ENCODE measurements at places on chromosomes 16 and 17.

DNA sequence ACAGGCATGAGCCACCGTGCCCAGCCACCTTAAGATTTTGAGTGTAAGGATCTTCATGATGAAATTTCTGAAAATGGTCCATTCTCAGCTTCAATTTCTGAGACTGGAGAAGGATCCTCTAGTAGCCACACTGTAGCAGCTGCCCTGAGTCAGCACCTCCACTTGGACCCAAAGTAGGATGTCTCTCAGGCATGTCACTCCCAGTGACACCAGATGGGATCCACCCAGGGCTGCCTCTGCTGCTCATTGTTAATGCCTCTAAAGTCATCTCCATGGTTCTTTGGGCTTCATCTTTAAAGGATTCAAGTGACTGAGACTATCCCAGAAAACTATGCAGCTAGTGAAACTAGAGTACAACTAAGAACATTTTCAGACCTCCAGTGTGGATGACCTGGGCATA, 7.9 kb downstream of the PLD6 start:
- DNase-seq = no peak

DNA sequence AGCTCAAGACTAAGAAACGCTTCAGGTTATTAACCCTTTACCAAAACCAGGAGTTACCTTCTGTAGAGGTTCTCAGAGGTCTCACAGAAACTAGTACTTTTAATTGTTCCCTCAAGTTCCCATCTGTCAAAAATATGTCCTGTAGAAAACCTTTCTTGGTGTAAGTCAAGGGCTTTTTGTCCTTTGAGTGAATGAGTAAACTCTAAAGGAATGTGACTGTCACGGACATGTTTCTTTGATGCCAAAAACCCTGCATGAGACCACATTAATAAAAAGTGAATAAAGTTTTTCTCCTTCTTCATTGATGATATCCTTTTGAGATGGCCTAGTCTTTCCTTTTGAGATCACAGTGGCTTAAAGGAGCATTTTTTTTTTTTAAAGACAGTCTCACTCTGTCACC, 102.9 kb downstream of the NLK start:
- no peak for DNase-seq

DNA sequence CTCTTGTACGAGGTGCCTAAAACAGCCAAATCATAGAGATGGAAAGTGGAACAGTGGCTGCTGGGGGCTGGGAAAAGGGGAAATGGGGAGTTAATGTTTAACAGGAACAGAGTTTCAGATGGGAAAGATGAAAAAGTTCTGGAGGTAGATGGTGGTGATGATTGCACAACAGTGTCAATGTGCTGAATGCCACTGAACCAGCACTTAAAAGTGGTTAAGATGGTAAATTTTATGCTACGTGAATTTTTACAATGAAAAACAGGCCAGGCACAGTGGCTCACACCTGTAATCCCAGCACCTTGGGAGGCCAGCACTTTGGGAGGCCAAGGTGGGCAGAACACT, 130.4 kb downstream of the C16orf78 start:
- DNase-seq = no peak

DNA sequence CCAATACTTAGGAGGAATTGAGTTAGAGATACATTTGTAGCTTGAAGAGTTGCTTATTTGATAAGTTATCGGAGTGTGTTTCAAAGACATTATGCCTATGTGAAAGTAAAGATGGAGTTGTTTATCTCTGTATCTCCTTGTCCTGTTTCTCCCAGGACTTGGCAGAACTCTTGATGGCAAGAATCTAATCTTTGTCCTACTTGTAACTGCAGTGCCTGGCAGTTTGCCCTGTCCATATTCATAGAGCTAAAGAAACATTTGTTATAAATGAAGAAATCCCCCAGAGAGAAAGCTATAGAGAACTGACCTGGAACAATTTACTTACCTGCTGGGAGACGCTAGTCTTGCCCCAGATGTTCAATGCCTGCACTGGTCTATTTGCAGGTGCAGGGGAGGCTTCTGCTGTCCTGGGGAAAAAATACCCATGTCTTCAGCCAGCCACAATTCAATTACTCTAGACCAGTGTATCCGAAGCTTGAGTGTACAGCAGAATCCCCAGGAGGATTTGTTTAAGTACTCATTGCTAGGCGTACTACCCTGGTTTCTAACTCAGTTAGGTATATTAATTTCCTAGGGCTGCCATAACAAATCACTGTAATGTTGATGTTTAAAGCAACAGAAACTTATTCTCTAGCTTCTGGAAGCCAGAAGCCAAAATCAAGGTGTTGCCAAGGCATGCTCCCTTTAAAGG, 410.0 kb upstream of the HSBP1 start:
- DNase-seq = no peak

GRCh38 chr17:40020146-40020545, 4.9 kb downstream of the CSF3 start:
- no peak for DNase-seq

GRCh38 chr16:11619327-11619851, 32.7 kb upstream of the LITAF start:
- DNase-seq = no peak

DNA sequence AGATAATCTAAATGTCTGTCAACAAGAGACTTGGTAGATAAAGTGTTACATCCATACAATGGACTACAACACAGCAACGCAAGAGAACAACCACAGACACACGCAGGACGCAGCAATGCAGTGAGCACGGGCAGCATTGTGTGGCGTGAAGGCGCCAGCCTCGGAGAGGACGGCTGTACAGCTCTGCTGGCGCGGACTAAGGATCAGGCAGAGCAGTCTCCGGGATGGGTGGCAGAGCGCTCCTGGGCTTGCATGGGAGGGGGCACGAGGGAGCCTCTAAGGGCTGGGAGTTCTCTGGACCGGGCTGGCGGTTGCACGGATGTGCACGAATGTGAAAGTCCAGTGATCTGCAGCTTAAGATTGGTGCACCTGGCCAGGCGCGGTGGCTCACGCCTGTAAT, 34.5 kb downstream of the ACTG1 start:
- no peak for DNase-seq

DNA sequence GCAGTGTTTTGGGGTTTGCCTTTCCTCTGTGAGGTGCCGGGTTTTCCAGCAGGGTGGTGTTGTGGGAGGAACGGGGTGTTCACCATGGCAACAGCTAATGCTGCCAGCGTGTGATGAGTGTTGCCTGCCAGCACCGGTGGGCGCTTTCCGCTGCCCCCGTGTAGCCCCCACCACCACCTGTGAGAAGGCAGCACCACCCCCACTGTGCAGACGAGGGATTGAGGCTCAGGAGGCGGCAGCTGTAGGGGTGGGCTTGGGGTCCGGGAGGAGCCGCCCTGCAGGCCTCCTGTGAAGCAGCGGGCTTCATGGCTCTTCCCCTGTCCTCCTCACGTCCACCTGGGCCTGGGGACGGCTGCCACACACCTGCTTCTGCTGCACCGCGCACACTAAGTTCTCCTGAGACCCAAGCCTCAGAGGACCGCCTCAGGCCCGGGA, 5.2 kb downstream of the RAB40C start:
- DNase-seq = no peak

DNA sequence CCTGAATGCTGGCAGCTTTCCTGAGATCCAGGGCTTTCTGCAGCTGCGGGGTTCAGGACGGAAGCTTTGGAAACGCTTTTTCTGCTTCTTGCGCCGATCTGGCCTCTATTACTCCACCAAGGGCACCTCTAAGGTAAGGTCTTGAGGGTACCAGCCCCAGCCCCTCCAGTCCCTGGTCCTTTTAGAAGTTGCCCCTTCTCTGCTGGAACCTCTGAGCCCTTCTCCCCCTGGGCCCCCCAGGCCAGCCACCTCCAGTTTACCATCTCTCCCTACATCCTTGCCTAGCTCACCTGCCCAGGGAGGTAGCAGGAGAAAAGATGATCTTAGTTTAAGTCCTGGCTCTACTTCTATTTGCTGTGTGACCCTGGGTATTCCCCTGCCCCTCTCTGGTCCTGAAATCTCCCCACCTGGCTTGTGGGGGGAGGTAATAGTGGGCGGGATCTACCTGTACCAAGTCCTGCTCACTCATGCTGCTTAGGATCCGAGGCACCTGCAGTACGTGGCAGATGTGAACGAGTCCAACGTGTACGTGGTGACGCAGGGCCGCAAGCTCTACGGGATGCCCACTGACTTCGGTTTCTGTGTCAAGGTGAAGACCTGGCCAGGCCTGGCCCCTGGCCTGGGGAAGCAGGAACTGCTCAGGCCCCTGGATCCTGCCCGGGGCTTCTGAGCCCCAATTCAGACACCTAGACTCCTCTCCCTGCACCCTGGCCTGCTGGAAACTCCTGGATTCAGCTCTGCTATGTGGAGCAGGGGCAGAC, 6.5 kb downstream of the GRB7 start:
- no peak for DNase-seq

GRCh38 chr16:84979516-84979915, 31.8 kb downstream of the ZDHHC7 start:
- DNase-seq = no peak

- DNase-seq = no peak
Observed at GRCh38 chr16:5027575-5028235, 6.0 kb downstream of the NAGPA start.

GRCh38 chr16:7025616-7026190, 306.9 kb upstream of the RBFOX1 start:
- DNase-seq = no peak

DNA sequence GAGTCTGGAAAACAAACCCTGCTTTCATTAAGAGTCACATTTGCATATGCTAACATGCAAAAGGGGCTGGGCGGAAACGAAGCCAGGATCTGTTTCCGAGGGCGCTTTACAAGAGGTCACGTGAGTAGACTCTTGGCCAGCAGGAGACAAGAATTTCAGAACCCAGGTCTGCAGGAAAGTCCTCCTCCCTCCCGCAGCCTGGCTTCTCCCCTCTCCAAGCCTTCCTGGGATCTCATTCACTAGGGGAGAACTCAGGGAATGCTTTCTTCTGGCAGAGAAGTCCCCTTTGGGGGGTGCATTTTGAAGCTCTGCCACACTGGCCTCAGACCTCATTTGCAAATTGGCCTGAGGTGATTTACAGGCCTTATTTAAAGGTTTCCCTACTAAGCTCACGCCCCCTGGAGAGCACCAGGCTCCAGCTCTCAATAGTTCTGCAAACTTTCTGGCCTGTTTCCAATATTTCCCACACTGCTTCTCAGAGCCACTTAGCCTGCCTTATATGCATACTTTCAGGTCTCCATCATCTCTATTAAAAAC, 57.2 kb upstream of the CACNG5 start:
- DNase-seq = no peak

DNA sequence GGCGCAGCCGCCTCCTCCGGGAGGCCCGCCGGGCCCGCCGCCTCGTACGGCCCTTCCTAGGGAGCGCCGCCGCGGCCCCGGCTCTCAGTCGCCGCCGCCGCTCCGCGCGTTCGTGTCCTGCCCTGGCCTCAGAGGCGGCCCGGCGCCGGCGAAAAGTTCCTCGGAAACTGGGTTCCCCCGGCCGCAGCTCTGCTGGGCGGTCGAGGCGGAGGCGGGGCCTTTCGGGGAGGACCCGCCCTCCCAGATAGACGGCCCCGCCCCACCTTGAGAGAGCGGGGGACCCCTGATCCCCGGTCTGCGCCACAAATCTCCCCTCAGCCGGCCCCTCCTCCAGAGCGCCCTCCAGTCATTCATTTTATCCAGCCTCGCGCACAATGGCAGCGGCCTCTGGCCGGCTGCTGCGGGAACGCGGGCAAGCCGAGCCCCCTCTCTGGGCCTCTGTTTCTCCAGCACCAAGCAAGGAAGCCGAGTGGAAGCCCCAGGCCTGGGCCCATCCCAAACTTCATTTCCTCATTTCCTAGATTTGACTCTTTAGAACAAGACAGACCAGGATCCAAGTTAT, at the start of gene SREBF1:
Gene SREBF1, minus strand, starts transcription at position 169 of the 562 bp plus-strand sequence. CDS start 169 bp downstream, outside the sequence.
- peak; percentile 62 for DNase-seq

DNA sequence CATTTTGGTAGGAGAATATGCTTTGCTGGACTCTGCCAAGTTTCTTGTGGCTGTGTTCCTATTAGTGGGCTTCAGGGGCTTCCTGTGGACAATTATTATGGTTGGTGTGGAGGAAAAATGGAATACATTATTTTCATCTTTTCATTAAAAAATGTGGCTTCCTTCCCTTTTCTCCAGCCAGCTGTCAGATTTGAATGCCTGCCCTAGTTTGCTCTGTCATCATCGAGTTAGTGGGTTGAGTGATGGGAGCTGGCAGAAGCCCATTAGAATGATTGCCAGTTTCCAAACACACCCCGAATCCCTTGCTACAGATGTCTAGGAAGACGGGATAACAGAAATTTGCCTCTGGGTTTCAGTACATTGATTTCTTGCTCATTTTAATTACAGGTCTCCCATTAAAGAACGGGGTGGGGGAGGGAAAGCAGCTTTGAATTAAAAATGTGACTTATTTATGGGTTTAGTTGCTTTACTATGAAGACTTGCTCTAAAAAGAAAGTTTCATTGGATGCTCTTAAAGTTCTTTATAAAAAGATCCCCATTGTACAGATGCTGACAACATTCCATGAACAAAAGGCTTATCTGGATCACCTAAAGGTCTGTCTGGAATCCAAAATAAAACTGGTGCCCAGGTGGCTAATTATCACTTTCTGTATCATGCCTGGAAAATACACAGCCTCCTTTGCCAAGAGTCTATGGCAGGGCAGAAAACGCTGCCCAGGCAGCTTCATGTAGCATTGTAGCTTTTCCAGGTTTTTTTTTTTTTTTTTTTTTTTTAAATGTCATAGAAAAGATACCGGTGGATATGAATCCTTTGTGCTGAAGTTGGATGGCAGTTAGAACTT, 103.6 kb downstream of the PRKCA start:
- DNase-seq = no peak

DNA sequence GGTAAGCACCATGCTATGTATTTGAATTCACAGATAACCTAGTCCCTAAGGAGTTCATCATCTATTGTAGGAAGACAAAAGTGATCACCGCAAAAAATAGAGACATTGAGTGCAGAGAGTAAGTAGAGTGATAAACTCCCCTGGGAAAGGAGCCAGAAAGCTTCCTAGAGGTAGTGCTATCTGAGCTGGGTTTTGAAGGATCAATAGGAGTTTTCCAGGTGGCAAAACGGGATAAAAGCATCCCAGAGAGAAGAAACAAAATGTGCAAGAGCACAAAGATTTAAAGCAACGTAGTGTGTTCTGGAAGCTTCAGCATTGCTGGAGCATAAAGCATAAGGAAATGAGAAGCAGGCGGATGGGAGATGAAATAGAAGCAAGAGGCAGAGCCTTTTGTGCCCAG, 120.7 kb upstream of the PLCG2 start:
- no peak for DNase-seq

DNA sequence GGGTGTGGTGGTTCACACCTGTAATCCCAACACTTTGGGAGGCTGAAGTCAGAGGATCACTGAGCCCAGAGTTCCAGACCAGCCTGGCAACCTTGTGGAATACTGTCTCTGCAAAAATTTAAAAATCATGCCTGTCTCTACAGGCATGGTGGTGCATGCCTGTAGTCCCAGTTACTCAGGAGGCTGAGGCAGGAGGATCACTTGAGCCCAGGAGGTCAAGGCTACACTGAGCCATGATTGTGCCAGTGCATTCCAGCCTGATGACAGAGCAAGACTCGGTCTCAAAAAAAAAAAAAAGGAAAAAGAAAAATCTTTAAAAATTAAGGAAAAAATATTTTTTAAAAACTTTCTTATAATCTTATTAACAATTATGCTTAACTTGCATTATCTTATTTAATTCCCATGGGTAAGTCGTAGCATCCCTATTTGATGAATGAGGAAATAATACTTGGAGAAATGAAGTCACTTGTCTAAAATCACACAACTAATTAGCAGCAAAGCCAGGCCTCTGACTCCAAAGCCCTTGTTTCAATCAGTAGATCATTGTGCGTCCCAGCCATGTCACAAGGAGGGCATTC, 13.6 kb downstream of the MFSD11 start:
- no peak for DNase-seq

- no peak for DNase-seq
Observed at GRCh38 chr17:512926-513325, 160.3 kb upstream of the RPH3AL start.
